CD4-positive, alpha-beta T cell treated with Interferon gamma for 1 hour (primary cell): ENCODE measurements at places on chromosomes 11 and 22.

- no peak for DNase-seq
These were observed 61.6 kb downstream of the OR10A6 start for GRCh38 chr11:7869467-7869866.

DNA sequence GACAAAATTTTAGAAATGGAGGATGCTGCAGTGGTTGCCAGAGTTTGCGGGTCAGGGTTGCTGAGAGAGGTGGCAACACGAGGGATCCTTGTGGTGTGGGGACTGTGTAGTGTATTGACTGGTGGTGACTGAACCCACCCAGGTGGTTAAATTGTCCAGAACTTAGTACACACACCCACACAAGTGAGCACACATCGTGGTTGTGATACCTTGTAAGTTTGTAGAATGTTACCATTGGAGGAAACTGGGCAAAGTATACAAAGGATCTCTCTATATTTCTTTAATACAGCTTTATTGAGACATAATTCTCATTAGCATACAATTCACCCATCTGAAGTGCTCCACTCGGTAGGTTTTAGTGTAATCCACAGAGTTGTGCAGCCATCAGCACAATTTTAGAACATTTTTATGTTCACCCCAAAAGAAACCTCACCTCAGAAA lies 56.1 kb downstream of the MED15 start:
- no peak for DNase-seq

DNA sequence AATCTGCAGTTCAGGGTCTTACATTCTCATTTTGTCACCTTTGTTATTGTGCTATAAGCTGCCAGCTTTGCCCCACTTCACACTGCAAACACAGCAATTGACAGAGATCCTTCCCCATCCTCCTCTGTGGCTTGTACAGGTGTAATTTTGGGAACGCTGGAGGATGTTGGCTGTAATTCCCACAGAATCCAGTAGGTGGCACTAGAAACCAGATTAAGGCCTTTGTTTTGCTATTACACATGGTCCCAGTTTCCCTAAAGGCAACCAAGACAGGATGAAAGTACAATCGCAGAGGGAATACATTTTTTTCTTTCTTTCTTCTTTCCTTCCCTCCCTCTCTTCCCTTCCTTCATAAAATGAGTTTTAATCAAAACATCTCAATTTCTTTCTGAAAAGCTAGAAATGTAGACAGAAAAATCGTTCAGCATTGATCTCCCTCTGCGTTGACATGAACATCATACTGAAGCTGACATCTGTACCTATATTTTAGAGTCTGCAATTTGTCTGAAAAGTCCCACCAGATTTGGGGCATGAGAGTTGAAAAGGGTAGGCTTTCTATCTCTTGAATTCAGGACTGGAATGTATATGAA lies 21.3 kb upstream of the NELL1 start:
- DNase-seq = no peak

DNA sequence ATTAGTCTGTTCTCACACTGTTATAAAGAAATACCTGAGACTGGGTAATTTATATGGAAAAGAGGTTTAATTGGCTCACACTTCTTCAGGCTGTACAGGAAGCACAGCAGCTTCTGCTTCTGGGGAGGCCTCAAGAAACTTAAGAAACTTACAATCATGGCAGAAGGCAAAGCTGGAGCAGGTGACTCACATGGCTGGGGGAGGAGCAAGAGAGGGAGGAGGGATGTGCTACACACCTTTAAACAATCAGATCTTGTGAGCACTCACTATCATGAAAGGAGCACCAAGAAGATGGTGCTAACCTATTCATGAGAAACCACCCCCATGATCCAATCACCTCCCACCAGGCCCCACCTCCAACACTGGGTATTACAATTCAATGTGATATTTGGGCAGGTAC lies 381.6 kb downstream of the ETS1 start:
- DNase-seq = no peak

DNA sequence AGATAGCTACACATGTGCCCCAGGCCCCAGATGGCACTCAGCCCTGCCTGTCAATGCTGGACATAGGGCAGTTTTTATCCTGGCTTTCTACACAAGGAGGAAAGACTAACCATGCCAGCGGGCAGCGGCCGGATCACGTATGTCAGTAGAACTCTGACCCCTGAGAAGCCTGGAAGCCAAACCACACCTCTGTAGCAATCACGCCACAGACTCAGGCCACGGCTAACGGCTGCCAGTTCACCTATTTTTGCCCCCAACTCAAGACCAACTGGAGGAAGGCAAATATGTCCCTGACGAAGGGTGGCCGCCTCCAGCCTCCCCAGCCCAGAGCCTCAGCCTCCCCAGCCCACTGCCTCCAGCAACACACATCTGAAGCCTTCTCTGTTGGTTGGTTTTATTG lies 7.2 kb upstream of the CD81 start:
- DNase-seq = no peak
